Fibroblast of the aortic adventitia (primary cell): ENCODE measurements at places on chromosomes 1 and 21.

GRCh38 chr1:69073176-69073575, 494.5 kb upstream of the LRRC7 start:
- no peak for DNase-seq

DNA sequence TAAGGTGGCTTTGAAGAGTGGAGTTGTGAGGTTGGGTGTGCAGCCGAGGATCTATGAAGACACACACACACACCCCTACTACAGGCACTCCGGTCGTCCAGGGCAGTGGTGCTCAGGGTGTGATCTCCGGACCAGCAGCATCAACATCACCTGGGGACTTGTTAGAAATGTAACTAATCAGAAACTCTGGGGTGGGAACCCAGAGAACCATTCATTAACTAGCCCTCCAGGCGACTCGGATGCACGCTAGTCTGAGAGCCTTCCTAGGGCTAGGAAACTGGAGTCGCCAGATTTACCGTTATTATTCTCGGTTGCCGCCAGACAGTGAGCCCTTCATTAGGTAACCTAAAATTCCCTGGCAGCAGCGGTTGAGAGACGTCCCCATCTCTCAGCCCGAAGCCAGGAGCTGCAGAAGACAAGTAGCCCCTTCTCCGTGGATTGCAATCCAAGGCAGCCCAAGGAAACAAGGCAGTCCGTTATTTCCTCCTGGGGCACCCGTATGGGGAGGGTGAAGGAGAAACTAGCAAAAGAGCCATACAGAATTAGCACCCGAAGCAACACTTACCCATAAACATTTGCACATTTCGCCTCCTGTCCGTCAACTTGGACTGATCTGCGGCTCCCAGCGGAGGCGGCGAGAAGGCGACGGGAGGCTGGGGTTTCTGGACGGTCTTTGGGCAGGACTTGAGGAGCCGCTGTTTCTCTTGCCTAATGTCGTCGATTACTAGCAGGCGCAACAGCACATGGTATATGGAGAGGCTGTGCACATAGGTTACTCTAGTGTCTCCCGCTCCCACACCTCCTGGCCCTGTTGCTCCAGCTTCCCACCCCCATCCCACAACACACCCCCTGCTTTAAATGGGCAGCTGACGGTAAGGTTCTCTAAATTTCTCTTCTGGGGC, 2.9 kb upstream of the CCN1 start:
- DNase-seq: no peak

DNA sequence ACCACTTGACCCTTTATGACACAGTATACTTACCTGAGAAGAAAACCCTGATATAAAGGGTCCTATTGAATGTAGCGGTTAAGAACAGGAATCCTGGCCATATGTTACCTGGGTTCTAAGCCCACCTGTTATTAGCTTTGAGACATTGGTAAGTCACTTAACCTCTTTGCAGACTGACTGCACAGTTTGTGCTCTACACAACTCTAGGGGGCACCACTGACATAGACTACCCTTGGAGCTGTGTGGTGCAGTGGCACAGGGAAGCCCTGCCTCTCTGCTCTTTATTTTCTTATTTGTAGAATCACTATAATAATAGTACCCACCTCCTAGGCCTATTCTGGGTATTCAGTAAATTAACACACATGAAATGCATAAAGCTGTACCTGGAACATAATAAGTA, 165.6 kb downstream of the C1orf94 start:
- DNase-seq: no peak

- no peak for DNase-seq
Observed at GRCh38 chr1:26177182-26177684, at the start of gene CNKSR1. Gene CNKSR1, plus strand, starts transcription at chr1:26177491. Its CDS starts 57 bp downstream, at chr1:26177548.

DNA sequence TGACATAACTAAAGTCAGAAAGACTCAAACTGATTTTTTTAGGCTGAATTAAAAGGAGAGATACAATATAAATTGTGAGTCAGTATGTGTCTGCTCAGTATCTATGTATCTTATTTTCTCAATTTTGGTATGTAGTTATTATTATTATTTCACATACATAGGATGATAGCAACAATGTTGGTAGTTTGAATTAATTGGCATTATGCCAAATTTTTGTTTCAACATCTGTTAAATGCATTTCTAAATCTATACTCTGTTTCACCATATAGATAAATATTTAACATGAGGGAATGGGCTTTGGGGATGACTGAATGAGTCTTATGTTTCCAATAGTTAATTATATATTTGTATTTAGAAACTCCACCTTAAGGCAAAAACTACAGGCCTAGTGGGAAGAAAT, 12.6 kb upstream of the HMCN1 start:
- no peak for DNase-seq

GRCh38 chr1:204286831-204287421, 72.8 kb downstream of the PLEKHA6 start:
- no peak for DNase-seq

DNA sequence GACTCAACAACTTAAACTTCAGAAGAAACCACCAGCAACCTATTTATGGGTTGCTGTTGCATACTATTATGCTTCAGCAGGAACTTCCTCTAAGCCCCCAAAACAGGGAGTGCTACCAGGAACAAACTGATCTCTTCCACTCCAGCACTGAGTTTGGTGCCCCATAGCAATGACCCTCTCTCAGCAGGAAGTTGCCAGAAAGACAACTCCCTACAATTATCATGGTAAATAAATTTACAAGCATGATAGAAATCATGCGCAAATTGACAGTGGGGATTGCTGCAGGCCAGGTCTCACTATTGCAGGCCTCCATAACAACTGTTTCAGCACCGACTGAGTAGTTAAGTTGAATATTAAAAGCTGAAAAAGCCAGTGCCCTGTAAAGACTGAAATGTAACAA, 180.6 kb downstream of the PLA2G4A start:
- DNase-seq: no peak

DNA sequence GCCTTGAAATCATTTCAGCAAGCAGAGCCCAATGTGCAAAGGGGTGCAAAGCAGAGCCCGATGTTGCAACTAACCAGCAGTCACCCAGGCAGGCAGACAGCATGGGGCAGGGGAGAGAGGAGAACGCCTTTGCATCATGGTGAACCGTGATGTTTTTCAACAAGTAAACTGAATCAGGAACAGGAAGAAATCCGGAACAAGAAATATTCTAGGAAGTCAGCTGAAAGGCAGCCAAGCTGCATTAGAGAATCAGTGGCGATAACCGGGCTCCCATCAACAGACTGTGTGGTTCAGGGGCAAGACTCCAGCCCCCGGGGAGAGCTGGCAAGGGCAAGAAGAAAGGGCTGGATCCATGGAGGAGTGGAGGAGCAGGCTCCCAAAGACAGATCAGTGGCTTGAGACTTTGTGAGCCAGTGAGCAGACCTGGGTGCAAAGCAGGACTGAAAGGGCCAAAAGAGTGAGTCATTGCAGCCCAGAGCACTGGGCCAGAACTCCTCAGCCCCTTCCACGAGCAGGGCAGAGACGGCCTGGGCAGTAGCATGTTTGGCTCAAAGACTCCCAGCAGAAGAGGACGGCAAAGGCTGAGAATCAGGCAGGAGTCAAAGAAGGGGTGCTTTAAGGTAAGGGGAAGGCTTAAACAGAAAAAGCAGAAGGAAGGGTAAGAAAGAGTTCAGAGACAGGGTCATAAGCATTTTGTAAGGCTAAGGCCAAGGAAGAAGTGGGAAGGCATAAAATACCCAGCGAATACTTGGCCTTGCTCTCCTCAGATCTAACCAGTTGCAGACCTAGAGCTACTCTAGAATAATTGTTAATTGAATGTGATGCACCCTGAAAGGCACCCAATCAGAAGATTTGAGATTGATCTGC, 155.0 kb downstream of the SETD4 start:
- peak; percentile 73 for DNase-seq

DNA sequence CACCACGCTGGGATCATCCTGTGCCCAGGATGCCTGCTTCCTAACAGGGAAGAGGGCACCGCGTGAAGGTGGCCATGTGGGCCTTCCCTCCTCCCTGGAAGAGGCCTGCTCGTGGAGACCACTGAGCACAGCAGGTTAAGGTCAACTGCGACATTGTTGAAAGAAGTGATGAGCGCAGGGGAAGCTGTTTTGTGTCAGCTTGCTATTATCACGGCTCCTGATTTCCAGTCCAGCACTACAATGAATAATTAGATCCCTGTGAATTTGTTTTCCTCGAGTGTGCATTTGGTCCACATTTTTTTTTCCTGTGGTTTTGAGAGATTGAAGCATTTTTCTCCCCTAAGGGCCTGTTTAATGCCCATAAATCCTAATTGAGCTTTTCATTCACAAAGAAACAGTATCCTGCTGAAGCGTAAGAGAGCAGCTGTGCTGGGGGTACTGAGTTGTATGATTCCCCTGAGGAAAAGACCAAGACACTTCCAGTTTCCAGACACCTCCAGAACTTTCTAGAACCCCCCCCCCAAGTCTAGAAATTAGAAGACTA, 204.9 kb downstream of the KCNJ6 start:
- no peak for DNase-seq

- DNase-seq: no peak
Observed at GRCh38 chr1:205760606-205761005, 10.6 kb upstream of the NUCKS1 start.

DNA sequence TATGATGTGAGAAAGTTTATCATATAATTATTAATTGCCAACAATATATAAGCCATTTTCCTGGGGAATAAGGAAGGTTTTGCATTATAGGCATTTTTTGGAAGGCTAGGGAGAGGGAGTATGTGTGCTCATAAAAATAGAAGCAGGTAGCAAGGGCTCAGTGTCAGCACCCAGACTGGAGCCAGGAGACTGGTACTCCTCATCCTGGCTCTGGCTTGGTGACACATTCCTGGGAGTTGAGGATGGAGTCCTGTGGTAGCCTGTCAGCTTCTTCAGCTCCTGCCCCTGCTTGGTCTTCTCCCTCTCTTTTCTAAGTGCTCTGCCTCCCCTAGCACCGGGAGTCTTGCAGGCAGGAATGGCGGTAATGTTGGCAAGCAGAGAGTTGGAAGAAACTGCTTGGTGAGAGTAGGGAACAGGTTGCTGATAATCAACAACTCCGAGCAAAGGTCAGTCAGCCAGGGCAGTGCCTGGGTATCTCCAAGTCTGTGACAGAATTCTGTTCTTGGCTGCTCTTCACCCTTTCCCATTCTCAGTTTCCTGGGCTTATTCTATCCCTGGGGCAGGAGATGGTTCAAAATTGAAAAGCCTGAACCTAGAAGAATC, 23.0 kb downstream of the GIPC2 start:
- no peak for DNase-seq

DNA sequence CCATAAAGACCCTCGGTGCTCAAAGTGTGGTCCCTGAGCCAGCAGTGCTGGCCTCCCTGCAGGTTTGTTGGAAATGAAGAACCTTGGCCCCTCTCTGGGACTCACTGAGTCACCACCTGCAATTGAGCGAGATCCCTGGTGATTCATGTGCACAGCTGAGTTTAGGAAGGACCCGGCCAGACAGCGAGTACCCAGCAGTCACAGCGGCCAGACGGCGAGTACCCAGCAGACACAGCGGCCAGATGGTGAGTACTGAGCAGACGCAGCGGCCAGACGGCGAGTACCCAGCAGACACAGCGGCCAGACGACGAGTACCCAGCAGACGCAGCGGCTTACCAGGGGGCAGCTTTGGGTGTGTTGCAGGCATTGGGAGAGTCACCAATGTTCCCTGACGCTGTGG, 123.8 kb downstream of the PRDM16 start:
- DNase-seq: no peak

DNA sequence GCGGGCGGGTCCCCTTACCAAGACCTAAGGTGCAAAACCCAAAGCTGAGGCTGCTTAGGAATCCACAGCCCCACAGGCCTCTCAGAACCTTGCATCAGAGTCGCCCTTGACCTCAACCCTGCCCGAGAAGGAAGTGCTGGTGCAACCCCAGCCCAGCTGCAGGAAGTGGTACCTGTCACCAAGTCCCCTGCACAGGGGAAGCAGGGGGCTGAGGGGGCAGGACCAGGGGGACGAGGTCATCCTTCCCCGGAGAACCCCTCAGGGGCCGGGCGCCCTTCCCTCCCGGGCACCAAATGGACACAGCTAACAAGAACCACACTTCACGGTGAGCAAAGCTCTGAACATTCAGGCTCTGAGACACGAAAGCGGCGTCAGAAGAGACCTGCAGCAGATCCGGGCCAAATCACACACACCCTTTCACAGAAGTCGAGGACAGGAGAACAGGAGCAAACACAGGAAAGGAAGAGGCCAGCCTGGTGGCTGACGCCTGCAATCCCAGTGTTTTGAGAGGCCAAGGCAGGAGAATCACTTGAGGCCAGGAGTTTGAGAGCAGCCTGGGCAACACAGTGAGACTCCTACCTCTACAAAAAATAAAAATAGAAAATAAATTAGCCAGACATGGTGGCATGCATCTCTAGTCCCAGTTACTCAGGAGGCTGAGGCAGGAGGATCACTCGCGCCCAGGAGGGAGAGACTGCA, 6.4 kb downstream of the ITGB2 start:
- no peak for DNase-seq

DNA sequence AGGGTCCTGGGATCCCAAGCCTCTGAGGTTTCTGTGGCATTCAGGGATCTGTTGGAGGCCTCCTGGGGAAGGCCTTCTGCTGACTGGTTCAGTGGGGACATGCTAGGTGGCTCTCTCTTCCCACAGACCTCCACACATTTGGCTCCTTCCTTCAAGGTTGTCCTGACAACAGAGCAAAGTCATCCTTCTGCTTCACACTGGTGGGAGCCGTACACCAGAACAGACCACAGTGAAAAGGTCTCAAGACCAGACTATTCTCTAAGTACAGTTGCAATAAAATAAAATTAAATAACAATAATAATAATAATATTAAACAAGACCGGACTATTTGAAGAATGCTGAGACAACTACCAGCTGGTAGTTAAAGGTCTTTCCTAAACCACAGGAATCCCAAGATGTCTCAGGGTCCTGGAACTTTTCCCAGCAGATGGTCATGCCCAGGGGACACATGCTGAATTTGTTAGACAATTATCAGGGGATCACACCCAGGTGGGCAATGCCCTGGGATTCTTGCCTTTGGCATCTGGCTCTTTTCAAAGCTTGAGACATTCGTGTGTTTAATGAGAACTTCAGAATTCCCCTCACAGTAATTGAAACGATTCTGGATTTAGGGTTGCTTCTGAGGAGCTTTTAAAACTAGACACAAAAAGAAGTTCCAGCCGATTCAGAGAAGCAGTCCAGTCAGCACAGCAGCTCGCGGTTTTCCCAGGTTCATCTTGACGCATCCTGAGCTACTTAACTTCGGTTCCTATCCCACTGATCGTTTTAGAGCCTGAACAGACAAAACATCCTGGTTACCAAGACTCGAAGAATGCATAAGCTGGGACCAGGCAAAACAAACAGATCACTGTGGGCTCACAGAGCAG, 22.9 kb downstream of the HTR1D start:
- DNase-seq: peak; percentile 78

DNA sequence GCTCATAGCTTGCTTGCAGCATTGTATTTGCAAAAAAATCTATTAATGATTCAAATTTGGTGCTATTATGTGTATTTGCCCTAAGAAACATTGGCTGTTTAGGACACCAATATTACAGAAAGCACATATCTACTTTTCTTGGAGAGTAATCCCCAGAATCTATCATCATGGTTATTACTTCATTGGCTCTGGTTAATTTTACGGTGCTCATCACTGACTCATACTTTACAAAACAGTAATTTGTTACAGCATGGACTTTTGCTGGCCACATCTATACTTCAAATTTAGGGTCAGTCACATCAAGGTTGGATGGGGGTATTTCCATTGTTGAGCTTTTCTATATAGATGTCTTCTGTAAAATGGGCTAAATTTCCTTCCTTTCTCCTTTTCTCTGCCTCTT, 45.7 kb downstream of the SH3GLB1 start:
- DNase-seq: peak; percentile 35
